Fibroblast of pulmonary artery (primary cell): ENCODE measurements at places on chromosomes 2 and 18.

- no peak for DNase-seq
Observed at GRCh38 chr18:48053881-48054816, 123.7 kb upstream of the SMAD2 start.

DNA sequence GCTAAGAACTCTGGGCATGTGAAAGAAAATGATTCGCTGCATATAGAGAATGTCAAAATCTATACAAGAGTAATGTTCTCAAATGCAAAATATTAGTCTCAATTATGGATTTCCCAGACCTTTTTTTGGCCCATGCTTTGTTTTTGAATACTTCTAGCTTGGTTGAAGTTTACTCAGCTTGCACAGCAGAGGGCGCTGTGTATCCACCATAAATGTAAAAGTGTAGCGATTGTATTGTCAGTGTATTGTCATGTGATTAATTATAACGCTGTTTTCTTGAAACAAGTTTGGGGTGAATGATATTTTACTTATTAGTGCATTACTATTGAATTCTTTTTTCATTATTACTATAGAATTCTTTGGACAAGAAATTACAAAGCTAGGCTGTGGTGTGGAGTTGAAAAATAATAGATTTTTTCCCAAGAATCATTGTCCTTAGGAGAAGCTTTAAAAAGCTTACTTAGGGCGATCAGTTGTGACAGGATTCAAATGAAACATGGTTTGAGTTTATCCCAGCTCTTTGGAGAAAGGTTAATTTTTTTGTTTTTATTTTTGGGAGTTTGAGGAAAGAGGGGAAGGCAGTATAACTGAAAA is 98.3 kb downstream of the PIK3C3 start:
- DNase-seq = peak; percentile 79

DNA sequence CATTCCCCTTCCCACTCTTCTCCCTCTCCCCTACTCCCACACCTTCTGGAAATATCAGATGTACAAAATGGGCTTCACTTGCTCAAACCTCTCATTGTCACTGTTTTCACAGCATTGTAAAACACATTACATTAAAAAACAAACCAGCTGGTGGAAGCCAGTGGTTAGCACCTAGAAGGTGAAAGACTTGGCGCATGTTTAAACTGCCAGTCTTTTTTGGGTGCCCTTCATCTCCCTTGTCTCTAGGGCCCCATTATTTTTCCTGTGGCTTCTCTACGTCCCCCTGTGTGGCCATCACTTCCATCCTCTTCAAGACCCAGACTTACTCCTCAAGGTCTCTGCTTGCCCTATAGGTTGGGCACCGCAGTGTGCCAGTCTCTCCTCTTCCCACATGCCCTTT is 34.9 kb downstream of the MGAT5 start:
- no peak for DNase-seq

DNA sequence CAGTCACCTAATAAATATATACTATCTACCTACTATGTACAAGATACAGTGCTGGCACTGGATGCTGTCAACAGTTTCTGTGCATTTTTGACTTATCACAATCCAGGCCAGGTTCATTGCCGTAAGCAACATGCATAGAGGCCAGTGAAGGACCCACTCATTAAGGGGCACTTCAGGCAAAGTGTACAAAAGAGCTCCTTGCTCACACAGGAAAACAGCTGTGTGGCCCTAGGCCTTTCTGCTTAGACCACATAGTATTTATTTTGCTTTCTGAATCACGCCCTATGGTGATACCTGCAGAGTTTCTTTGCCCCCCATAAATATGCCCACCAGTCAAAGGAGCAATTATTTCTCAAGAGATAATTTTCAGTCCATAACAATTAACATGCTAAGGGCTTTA is 39.6 kb upstream of the STAT4 start:
- no peak for DNase-seq

GRCh38 chr18:32326450-32327308 is 136.8 kb downstream of the MEP1B start:
- no peak for DNase-seq

DNA sequence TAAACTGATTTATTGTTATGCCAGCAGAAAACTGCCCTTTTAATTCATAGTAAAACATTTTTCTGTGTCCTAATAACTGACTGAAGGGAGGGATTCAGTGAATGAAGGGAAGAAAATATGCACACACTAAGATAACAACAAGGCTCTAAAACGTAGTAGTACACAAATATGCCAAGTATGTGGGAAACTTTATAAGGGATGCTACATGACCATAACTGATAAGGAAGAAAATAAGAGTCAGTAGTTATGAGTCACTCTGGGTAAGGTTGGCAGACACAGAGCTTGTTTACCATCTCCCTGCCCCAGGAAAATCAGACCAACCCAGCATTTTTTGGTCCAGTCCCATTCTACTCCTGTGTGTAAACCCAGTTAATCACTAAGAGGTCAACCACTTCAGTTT is 124.2 kb downstream of the RPRM start:
- DNase-seq = peak; percentile 0

DNA sequence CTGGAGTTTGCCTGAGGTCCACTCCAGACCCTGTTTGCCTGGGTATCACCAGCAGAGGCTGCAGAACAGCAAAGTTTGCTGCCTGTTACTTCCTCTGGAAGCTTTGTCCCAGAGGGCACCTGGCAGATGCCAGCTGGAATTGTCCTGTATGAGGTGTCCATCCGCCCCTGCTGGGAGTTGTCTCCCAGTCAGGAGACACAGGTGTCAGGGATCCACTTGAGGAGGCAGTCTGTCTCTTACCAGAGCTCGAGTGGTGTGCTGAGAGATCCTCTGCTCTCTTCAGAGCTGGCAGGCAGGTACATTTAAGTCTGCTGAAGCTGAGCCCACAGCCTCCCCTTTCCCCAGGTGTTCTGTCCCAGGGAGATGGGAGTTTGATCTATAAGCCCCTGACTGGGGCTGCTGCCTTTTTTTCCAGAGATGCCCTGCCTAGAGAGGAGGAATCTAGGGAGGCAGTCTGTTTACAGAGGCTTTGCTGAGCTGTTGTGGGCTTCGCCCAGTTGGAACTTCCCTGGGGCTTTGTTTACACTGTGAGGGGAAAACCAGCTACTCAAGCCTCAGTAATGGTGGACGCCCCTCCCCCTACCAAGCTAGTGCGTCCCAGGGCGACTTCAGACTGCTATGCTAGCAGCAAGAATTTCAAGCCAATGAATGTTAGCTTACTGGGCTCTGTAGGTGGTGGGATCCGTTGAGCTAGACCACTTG is 34.7 kb downstream of the TFPI start:
- DNase-seq = no peak

DNA sequence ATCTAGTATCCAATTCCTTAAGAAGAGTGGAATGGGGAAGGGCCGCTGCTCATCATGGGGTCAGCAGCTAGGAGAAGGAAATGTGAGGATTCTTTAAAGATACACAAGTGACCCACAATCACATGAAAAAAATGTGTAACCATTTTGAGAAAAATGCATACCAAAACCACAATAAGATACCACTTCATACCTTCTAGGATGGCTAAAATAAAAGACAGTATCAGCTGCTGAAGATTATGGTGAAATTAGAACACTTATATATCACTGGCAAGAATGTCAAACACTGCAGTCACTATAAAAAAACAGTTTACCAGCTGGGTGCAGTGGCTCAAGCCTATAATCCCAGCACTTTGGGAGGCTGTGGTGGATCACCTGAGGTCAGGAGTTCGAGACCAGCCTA is 67.9 kb downstream of the C2orf74 start:
- DNase-seq = no peak

- peak; percentile 50 for DNase-seq
Observed at GRCh38 chr2:95076705-95077529, 44.7 kb downstream of the MRPS5 start.

DNA sequence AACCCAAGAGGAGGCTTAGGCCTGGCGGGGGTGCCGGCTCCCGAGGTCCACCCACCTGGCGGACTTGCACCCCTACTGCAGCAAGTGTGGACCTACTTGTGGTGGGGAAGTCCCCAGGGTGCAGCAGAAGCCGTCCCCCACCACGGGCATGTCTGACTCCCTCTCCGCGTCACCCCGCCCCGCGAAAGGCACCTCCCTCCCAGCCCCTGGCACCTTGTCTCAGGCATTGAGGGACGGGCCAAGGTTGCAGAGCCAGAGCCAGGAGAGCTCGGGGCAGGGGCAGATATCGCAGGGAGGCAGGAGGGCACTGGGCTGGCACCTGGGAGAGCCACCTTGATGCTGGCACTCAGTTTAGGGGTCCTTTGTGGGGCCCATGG is 19.0 kb downstream of the CROCC2 start:
- no peak for DNase-seq

GRCh38 chr2:238152771-238153688 is 5.7 kb upstream of the ERFE start:
- no peak for DNase-seq

DNA sequence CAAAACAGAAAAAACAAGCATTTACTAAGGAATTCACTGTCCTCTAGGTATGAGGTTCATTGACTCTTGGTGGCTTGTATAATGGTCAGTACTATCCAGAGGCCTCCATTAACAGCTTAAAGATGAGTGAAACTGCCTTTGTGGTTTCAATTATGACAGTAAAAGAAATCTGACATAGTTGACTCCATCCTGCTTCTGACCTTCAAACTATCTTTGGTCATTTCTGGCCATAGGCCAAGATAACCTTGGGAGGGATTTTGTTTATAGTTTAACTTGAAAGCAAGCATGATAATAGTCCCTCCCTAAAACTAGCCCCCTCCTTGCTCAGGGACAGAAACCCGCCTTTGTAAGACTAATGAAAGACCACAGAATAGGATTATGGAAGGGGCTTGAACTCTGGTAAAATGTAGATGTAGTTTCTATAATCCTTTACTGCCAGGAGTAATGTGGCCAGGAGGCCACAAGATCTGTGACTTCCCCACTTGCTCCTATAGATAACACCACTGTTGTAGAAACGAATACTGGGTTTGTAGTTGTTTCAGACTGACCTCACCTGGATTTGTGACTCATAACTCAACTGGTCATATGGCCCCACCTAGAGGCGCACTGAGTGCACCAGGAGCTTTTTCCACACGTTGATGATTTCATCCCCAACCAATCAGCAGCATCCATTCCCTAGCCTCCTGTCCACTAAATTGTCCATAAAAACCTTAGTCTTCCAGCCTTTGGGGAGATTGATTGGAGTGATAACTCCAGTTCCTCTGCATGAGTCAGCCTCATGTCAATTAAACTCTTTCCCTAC is 8.6 kb upstream of the PLEKHM3 start:
- peak; percentile 46 for DNase-seq

- no peak for DNase-seq
Observed at GRCh38 chr2:144239306-144239705, 280.6 kb downstream of the ZEB2 start.
